ENCODE measurements at places on chromosomes 6 and 20.

GRCh38 chr6:106431972-106432371 is 71.5 kb downstream of the CRYBG1 start:
- DNase-seq = no peak

- DNase-seq = no peak
These were observed 29.6 kb downstream of the RAMACL start for GRCh38 chr6:166556863-166557322.

DNA sequence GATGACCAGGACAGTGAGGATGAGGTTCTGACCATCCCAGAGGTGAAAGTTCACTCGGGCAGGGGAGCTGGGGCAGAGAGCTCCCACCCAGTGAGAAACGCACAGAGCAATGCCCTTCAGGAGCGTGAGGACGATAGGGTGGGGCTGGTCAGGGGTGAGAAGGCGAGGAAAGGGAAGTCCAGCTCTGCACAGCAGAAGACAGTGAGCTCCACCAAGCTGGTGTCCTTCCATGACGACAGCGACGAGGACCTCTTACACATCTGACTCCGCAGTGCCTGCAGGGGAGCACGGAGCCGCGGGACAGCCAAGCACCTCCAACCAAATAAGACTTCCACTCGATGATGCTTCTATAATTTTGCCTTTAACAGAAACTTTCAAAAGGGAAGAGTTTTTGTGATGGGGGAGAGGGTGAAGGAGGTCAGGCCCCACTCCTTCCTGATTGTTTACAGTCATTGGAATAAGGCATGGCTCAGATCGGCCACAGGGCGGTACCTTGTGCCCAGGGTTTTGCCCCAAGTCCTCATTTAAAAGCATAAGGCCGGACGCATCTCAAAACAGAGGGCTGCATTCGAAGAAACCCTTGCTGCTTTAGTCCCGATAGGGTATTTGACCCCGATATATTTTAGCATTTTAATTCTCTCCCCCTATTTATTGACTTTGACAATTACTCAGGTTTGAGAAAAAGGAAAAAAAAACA is 16.6 kb upstream of the SLC22A1 start:
- no peak for DNase-seq

- DNase-seq = no peak
These were observed 109.3 kb downstream of the IBTK start for GRCh38 chr6:82138075-82138791.

Measured in T-helper 17 cell (primary cell).